Aorta (tissue), 5 donors: ENCODE measurements at places on chromosomes 6 and 20. TPM values are rescaled to one million over a fixed set of nuclear protein-coding genes. Genes with fewer than 3 reads are reported as not detected.

The VGLL2 gene
- total RNA-seq = not detected

DNA sequence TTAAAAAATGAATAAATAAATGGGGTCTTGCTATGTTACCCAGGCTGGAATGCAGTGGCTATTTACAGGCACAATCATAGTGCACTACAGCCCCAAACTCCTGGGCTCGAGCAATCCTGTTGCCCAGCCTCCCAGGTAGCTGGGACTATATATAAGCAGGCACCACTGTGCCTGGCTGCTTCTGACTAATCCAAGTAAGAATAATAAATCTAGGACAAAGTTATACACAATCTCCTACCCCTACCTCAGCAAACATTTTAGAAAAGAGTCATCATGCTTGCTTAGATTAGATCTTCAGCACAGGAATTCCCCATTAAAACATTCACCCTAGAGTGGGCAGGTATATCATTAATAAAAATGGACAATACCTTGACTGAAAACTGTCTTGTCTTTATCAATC, 124.6 kb downstream of the REV3L start:
- DNase-seq = no peak

DNA sequence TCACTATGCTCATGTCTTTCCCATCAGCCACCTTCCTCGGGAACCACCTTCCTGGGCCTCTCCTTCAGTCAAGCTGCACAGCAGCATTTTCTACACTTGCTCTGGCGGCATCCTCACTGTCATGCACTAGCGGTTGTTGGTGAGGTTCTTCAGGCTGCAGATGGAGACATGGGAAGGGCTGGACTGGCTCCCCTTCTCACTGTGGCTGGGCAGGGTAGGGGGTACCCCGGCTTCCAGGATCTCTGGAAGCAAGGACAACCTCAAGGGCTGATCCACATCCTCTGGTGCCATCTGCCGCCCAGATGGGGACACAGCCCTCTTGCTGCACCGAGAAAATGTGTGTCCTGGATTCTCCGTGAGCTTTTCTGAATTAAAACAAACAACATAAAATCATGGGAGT, 180.1 kb upstream of the RNF24 start:
- no peak for DNase-seq

DNA sequence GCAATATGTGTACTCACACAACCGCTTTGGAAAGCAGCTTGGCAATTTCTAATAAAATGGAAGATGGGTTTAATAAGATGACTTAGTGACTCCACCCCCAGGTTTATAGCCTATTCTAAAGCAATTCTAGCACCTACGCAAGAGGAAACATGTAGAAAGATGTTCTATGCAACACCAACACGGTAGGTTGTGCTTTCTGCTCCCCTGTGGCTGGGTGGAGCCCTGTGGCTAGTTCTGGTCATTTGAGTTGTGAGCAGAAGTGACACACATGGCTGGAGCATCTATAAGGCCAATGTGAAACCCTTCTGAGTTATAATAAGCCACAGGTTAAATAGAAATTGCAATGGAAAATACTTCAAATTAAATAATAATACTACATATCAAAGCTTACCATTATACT, 310.7 kb downstream of the CD83 start:
- DNase-seq = no peak

- no peak for DNase-seq
These were observed 53.5 kb downstream of the PXDC1 start for GRCh38 chr6:3698021-3698420.

- DNase-seq = no peak
These were observed 7.7 kb upstream of the PM20D2 start for GRCh38 chr6:89138173-89138572.

The NHLRC1 gene
- total RNA-seq = 0.94 TPM

- no peak for DNase-seq
These were observed 98.5 kb downstream of the F13A1 start for GRCh38 chr6:6221787-6222535.

- DNase-seq = no peak
These were observed 26.2 kb downstream of the PLN start for GRCh38 chr6:118574051-118574865.

GRCh38 chr6:155448668-155449449, 6.8 kb downstream of the NOX3 start:
- DNase-seq = no peak

- no peak for DNase-seq
These were observed 33.0 kb upstream of the BLCAP start for GRCh38 chr20:37560629-37561028.
